ENCODE measurements at places on chromosomes 7 and 10. TPM values are rescaled to one million over a fixed set of nuclear protein-coding genes. Genes with fewer than 3 reads are reported as not detected.

DNA sequence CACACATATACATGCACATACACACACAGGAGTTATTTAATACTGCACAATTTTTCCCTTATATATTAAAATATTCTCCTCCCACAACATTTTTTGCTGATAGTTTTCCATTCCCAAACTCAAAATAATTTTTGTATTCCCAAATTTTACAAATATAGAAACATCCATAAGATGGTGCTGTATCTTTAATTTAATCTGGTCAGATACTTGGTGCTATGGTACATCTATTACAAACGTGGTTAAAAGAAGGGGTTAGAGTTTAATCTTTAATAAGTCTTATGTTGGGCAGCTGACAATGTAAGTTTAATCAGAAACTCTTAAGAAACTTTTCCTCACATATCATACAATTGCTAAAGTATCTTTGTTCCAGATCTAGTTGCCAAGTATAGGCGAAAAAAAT is 10.2 kb upstream of the CADPS2 start:
- no peak for DNase-seq

- peak; percentile 26 for DNase-seq
Measured at GRCh38 chr7:105896407-105896911, 20.1 kb upstream of the ATXN7L1 start.

DNA sequence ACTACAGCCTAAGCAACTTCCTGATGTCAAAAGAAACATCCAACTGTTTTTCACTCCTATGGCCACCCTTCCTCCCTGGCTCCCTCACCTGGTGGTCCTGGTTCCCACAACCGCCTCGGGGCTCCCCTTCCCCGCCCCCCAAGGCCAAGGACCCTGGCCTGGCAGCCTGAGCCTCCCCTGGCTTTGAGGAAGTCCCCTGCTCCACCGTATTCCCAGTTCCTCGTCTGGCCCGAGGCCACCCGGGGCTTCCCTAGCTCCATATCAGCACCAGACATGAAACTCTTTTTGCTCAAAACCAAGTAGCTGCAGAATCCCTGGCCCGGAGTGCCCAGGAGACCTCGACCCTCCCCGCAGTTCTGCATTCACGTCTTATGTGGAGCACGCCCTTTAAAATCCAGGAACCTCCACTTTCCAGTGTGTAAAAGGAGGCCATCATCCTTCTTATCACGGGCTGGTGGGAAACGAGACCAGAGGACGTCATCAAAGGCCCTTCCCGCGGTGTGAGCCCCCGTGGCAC is 82.9 kb downstream of the PRKAG2 start:
- no peak for DNase-seq

DNA sequence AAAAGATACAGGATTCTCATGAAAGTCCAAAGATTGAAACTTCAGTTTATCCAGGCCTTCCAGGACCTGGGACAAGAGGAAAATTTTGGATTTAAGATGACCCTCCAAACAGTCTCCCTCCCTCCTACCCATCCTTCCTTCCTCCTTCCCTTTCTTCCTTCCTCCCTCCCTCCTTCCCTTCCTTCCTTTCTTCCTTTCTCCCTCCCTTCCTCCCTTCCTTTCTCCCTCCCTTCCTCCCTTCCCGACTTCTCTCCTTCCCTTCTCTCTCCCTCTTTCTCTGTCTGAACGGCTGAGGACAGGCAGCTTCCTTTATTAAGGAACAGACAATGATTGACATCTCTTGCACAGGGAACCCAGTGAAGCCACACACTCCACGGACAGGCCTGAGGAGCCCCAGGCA is 23.3 kb downstream of the SFTPD start:
- DNase-seq = no peak

DNA sequence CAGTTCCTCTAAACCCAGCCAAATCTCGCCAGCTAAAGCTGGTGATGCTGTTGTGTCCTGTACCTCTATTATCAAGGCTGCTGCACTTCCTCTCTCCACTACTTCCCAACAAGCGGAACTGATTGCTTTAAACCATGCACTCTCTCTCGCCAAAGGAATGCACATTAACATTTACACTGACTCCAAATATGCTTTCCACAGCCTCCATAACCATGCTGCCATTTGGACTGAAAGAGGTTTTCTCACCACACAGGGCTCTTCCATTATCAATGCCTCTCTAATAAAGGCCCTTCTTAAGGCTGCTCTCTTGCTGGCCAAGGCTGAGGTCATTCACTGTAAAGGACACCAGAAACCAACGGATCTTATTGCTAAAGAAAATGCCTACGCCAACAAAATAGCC is 11.4 kb upstream of the LRRC61 start:
- no peak for DNase-seq

- no peak for DNase-seq
Measured at GRCh38 chr10:88115407-88115806, 252.0 kb downstream of the PTEN start.

- no peak for DNase-seq
Measured at GRCh38 chr7:148754912-148755311, 56.2 kb downstream of the CUL1 start.

- no peak for DNase-seq
Measured at GRCh38 chr7:101901661-101902491, 84.5 kb downstream of the CUX1 start.

DNA sequence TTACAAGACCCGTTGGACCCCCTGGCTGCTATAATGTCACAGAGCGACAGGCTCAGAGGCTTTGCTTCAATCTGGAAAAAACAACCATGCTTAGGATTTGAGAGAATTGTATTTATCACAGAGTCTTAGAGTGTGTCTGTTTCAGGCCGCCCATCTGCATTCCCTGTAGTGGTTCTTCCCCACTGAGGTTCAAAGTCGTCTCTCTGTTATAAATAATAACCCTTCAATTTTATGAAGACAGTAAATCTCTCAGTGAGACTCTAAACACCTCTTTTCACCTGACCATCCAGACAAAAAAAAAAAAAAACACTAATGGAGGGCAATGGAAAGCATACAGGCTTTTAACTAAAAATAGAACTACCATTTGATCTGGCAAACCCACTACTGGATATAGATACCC is 565.4 kb upstream of the AUTS2 start:
- no peak for DNase-seq

DNA sequence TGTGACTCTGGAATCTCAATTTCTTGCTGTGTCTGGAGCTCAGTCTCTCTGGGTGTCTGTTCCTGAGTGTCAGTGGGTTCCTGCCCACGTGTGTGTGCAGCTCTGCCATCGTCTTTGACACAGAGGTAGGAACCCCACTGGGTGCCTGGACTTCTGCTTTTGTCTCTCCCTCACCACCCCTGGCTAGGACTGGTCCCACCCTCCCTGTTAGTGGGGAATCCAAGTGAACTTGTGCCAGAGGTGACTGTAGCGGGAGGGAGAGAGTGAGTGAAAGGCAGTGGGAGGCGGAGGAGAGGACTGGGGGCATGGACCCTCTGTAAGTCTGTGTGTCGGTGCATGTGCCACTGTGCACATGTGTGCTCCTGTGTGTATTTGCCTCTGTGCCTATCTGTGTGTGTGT is 299.9 kb upstream of the ZMIZ1 start:
- no peak for DNase-seq

- DNase-seq = no peak
Measured at GRCh38 chr7:137080516-137081203, 212.2 kb downstream of the CHRM2 start.

GRCh38 chr7:74283858-74284447 is 5.3 kb upstream of the CLIP2 start:
- no peak for DNase-seq

GRCh38 chr10:100364735-100365391 is 17.8 kb downstream of the SCD start:
- no peak for DNase-seq

GRCh38 chr10:119657725-119658124 is 6.5 kb downstream of the BAG3 start:
- DNase-seq = no peak

DNA sequence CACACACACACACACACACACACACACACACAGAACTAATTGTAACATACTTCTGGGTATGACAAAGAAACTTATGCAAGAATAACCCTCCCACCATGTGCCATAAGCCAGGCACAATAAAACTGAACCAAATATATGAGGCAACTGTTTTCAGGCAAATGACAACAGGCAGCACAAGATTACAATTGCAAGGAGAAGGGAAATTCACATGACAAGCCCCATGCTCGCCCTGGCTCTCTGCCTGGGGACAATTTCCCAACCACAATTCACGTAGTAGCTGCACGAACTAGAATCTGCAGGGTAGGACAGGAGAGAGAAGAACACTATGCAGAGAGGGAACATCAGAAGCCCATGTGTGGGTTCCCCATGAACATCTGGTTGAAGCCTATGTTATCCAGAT is 143.3 kb downstream of the CALN1 start:
- DNase-seq = no peak

- no peak for DNase-seq
Measured at GRCh38 chr7:119065966-119066365, 841.5 kb downstream of the ANKRD7 start.

GRCh38 chr10:105840288-105840770 is 1199.2 kb downstream of the SORCS3 start:
- no peak for DNase-seq

- DNase-seq = no peak
Measured at GRCh38 chr7:139753693-139754111, 24.1 kb downstream of the HIPK2 start.

The NCF1 gene
- 3.1 TPM for total RNA-seq

The C10orf62 gene
- total RNA-seq = not detected

The ASAH2 gene
- total RNA-seq = 1.6 TPM

The FANK1 gene
- total RNA-seq = 31.3 TPM

The BTBD16 gene
- total RNA-seq = not detected

The ACSM6 gene
- not detected for total RNA-seq

The PAPOLB gene
- total RNA-seq = not detected

The PKD2L1 gene
- total RNA-seq = not detected

The TRPV5 gene
- total RNA-seq = not detected

The PHKG1 gene
- 8.2 TPM for total RNA-seq

Measured in CD4-positive, CD25-positive, alpha-beta regulatory T cell (primary cell).